ENCODE measurements at places on chromosomes 5 and 9. TPM values are rescaled to one million over a fixed set of nuclear protein-coding genes. Genes with fewer than 3 reads are reported as not detected.

GRCh38 chr9:88177371-88177770 lies 39.1 kb upstream of the SPATA31C2 start:
- DNase-seq = no peak

- no peak for DNase-seq
These were observed 64.8 kb upstream of the SLC1A1 start for GRCh38 chr9:4425319-4426045.

DNA sequence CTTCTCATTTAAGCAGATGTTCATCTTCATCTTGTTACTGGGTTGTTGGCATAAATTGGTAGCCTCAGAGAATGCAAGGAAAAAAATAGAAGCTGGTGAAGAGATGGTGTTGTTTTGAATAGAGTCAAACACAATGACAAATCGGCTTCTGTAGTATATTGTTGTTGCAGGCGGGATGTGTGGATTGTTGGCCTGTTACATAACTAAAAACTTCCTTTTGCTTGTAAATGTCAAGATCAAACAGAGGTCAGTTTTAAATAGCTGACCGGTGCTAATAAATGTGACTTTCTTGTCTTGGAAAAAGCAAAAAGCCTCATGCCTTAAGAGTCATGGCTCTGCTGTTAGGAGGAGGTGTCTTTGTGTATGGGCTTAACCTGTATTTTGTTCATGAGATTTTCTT lies 59.2 kb downstream of the CCDC192 start:
- no peak for DNase-seq

GRCh38 chr5:39301406-39301805 lies 62.9 kb downstream of the C9 start:
- DNase-seq = no peak

GRCh38 chr5:102965653-102966052 lies 154.3 kb downstream of the GIN1 start:
- no peak for DNase-seq

GRCh38 chr5:55276771-55277170 lies 30.7 kb downstream of the DHX29 start:
- DNase-seq = no peak

GRCh38 chr5:74093561-74093960 lies 467.6 kb downstream of the ARHGEF28 start:
- DNase-seq = no peak

DNA sequence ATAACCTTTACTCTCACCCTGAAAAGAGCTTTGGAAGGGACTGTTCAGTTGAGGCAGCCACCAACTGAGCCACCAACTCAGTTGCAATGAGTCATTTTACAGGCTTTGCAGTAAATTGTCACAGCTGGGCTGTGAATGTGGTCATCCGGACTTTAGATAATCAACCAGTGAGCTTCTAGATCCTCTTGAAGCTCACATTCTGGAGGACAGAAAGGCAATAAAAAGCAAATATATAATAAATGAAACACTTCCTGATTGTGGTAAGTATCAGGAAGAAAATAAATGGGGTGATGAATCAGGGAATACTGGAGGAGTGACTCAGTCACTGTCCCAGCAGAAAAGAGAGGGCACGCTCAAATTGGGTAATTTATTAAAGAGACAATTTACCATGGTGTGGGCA lies 13.2 kb upstream of the C5orf58 start:
- DNase-seq = no peak

DNA sequence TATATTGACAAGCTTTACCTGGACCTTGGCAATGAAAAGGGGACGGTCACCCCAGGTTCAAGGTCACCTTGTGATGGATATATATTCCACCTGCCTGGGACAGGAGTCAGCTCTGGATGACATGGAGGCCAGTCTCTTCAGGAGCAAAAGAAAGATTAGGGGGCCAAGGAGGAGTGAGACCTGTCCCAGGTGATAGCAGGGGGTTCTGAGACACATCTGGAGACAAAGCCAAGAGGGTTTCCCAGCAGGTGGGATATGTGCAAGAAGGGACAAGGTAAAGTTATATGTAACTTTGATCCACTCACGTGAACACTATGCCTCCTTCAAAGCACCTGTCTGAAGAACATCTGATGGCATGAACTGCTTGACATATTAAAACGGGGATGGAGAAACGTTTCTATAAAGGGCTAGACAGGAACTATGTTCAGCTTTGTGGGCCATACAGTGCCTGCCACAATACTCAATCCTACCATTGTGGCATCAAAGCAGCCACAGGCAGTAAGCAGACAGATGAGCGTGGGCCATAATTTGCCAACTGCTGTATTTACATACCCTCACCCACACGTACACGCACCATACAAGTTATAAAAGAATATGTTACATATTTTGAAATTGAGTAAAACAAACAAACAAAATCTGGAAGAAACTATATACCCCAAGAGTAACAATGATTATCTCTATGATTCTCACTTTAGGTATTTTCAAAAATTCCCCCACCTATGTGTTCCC lies 62.9 kb upstream of the ZNF622 start:
- DNase-seq = no peak

- no peak for DNase-seq
These were observed 11.0 kb upstream of the PCDHB15 start for GRCh38 chr5:141234109-141234667.

DNA sequence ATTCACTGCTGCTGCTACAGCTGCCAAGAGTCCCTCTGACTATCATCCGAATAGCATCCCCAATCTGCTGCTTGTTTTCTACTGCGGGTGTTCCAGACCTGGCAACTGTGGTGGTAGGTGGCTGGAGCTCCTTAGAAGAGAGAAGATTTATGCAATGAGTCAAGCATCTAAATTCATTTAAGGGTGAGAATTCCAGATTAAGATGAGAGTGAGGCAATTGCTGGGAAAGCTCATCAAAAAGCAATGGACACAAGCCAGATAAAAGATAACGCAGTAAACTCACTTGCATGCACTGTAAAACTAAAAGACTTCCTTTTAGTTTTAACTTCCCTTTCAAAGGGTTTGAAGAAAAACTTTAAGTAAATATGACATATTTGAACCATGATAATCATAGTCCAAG lies 3.9 kb downstream of the PLK2 start:
- no peak for DNase-seq

DNA sequence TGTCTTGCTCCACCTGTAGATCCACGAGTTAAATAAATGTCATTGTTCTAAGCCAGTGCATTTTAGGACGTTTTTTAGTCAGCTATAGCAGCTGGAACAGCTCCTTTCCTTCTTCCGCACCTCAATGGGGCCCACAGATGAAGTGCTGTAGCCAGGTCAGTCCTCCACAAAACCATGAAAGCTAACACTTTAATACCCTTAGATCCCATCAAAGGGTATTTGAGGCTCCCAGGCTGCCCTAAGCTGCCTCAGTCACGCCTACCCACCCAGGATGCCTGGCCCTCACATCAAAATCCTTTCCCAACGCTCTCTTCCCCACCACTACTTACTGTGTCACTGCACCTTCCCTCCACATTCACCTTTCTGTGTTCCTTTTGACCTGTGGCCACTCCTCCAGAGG lies 44.1 kb upstream of the ACO1 start:
- no peak for DNase-seq

GRCh38 chr9:129280623-129281271 lies 102.7 kb upstream of the IER5L start:
- no peak for DNase-seq

DNA sequence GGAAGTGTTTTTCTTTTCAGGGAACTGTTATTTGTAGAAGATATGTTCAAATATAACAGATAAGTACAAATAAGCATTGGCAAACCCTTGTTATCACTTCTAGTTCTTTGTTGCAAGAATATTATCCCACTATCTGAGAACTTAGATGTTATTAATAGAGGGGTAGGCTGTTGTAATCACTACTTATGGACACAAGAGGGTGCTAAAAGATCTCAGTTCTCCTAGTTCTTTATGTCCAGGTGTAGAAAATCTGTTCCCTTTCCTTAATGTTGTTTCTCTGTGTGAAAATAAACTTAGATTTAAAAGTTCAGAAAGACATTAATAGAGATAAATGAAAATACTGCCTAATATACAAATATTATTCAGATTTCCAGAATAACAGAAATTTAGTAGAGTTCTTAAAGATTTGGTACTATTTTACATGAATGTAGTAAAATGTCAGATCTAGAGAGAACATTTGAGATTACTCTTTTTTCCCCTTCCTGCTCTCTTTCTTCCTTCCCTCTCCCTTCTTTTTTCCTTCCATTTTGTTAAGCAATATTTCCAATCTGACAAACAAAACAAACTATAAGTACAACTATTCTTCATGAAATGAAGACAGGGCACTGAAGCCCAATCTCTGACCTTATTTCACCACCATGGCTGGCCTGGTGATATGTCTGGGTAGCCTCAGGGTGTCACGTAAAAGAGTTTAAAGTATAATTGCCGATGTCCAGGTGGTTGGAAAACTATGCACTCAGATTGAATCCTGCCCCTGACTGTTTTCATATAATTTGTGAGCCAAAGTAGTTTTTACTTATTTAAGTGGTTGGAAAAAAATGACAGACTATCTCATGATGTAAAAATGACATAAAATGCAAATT lies 43.6 kb upstream of the C5orf46 start:
- peak; percentile 55 for DNase-seq

GRCh38 chr5:29702875-29703274 lies 1490.6 kb upstream of the CDH6 start:
- DNase-seq = no peak

- no peak for DNase-seq
These were observed 32.6 kb downstream of the UBAP1 start for GRCh38 chr9:34211395-34211794.

DNA sequence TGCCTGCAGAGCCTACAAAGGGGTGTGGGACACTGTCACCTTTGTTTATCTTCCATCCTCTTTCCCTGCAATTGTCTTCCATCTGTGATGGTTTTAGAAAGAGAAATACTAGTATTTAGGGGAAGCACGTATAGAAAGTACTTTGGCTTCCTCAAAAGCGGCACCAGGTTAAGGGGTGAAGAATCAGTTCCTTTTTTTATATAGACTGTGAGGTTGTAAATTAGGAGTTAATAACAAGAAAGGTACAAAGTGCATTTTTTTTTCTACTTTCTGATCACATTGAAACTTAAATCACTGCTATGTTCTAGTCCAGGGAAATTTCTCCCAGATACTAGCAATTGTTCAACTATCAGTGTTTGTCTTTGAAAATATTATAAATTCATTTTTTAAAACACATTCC lies 219.3 kb downstream of the CEMIP2 start:
- DNase-seq = no peak

DNA sequence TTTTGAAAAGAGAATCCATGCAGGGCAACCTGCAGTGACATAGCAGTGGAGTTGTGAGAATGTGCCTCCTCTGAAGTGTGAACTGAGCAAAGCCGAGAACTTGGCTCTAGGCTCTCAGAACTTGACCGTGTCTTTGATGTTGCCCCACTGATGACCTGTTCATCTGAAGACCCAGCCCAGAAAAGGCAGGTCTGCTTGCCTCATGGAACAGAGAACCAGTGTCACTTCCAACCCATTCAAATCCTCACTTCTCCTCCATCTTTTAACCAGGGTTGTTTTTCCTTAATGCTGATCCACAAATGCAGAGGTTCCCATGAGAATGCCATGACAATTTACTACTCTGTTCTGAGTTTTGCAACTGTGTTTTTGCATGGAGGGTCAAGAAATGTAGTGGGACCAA lies 155.4 kb downstream of the MED10 start:
- DNase-seq = no peak

DNA sequence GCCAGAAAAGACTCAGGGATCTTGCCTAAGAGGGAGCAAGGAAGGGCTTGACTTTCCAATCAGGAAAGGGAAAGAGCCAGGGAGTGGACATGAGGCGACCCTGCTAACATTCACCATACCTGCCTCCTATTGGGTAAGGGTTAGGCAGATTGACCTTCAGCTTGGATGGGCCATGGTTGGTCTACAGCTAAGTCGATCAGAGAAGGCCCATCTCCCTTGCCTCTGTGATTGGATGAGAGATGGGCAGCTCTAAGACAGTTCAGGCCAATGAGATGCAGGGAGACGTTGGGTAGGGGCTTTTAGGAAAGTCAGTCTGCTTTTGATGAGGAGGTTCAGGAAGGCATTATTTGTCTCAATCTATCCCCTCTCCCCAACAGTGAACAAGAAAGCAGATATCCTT lies 135.0 kb upstream of the STC2 start:
- DNase-seq = no peak

DNA sequence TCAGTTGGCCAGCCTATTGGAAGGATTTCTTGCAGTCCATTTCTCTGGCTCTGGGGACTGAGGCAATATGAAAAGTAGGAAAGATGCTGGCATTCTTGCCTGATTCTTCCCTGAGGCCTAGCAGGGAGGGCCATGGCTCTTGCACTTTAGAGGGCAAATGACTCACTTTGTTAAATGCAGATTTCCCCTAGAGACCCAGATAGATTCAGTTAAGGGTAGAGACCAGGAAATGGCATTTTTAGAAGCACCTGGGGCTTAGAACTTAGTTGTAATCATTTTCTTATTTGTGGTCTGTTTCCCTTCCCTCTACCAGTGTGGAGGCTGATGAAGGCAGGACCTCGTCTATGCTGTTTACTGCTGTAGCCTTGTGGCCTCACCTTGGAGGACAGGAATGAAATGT lies 112.8 kb upstream of the NR3C1 start:
- DNase-seq = no peak

GRCh38 chr5:97062046-97062445 lies 80.4 kb downstream of the LIX1 start:
- no peak for DNase-seq

GRCh38 chr9:133540698-133541025 lies 6.2 kb downstream of the ADAMTSL2 start:
- DNase-seq = no peak

- DNase-seq = no peak
These were observed 147.0 kb upstream of the ZNF366 start for GRCh38 chr5:72654231-72654630.

- no peak for DNase-seq
These were observed 416.9 kb downstream of the PSAT1 start for GRCh38 chr9:78713614-78714405.

DNA sequence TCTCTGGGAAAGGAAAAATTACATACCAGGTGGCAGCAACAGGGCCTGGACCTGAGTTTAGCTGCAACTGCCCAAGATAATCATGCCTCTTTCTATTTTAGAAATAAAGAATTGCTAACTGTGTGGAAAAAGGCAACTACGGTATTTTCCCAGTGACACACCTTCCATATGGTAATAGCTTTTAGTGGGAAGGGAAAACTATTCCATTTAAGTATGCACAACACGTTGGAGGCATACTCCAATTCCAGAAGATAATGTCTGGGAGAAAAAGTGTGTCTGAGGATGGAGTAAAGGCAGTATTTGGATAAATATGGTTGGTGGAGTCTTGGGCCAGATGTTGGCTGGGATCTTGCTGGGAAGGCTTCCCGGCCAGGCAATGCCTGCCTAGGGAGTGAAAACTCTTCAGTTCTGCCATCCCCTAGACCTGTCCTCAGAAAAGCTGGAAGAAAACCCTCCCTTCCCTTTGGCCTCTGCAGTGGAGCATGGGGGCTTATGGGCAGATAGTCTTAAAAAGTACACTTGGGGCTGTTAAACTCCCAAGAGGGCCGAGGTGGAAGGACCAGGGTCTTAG lies 40.6 kb downstream of the SH3PXD2B start:
- DNase-seq = no peak

Gene FREM1
- total RNA-seq = not detected

Gene ADGRD2
- not detected for total RNA-seq

Gene NIPSNAP3A
- total RNA-seq = 22.1 TPM

Gene KIAA0825
- 13.2 TPM for total RNA-seq

Gene C9orf153
- 0.40 TPM for total RNA-seq

Gene TEK
- not detected for total RNA-seq

Gene S1PR3
- total RNA-seq = 3.3 TPM

Gene TERT
- 1.5 TPM for total RNA-seq

Gene CD180
- total RNA-seq = not detected

Gene QRFP
- not detected for total RNA-seq

Gene PPP1R2B
- total RNA-seq = not detected

Gene HACD4
- not detected for total RNA-seq

Gene RECK
- 3.6 TPM for total RNA-seq

All from NCI-H460 (cell line).